Activated T-cell treated with anti-CD3 and anti-CD28 coated beads for 24 hours (primary cell): ENCODE measurements at places on chromosomes 12 and 14.

- no peak for DNase-seq
Observed at GRCh38 chr14:104286496-104286895, 148.1 kb downstream of the KIF26A start.

DNA sequence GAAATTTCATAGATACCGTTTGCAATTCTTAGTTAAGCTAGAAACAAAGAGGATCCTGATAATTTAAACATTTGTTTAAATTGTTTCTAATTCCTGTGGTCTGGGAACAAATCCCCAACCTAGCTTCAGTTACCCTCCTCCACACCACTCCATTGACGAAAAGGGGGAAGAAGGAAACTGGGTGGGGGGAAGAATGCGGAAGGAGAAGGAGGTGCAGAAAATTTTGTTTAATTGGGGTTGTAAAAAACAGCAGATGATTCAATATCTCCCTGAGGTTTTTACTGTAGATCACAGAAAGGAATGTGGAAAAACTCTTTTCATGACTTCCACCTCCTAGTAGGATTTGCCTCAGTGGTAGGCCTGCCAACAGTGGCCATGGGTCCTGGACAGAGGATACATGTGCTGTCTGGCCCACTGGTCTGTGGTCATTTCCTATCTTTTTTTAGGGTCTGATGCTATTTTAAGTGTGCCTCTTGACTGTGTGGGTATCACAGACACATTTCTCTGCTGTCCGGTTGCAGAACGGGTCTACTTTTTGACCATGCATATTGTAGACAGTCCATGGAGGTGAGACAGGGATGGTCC, 122.9 kb upstream of the PCED1B start:
- DNase-seq = no peak

DNA sequence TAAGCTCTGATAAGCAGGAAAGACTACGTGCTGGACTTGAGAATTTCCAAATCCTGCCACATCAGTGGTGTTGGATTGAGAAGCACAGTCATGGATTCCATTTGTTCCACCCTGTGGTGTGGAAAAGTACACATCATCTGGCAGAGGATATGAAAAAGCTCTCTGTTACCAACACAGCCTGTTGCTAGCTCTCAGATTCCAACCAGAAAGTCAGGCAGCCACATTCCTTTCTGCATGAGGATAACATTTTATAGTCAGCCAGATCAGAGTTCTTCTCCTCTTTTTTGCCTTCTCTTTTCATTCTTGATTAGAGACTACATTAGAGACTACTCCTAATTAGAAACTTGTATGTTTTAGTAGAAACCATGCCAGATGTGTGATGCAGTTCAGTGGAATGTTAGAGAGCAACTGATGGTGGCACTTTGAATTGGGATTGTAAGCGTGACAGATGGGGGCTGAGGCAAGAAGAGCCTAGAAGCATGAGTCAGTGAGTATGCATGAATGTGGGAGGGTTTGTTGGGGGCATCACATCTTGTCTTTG, 61.2 kb upstream of the STXBP6 start:
- DNase-seq = no peak

DNA sequence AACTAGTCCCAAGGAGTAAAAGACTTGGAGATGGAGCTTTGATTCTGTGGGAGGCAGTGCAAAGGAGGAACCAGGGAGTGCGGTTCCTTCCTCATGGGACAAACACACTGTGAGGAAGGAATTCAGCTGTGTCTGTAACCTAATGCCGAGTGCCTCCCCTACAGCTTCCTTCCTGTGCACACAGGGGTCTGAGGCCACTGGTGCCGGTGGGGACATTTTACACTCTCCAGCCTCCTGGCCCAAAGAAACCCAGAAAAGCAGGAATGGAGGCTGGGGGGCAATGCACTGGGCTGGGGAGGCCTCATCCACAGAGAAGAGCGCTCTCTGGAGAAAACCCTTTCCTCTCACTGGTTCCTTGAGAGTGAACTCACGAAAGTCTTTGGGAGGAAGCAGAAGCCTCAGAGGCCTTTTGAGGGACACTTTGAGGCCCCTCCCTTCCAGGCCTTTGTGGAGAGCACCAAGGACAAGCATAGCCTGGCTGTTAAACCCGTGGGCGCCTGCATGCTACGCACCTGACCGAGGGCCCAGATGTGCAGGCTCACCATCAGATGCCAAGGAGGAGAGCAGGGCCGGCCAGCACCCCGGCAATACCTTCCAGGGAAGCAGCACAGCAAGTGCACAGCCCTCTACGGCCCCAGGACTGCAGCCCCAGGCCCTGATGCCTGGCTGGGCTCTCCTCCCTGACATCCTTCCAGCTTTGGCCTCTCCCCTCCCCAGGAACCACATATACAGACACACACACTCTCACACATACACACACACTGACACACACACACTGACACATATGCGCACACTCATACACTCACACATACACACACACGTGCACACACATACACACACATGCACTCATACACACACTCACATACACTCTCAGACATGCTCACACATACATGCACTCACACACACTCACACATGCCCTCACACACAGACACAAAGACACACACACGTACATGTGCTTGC, 52.0 kb downstream of the NFKBIA start:
- no peak for DNase-seq

- peak; percentile 41 for DNase-seq
Observed at GRCh38 chr12:6532927-6533652, 1.2 kb upstream of the GAPDH start.

DNA sequence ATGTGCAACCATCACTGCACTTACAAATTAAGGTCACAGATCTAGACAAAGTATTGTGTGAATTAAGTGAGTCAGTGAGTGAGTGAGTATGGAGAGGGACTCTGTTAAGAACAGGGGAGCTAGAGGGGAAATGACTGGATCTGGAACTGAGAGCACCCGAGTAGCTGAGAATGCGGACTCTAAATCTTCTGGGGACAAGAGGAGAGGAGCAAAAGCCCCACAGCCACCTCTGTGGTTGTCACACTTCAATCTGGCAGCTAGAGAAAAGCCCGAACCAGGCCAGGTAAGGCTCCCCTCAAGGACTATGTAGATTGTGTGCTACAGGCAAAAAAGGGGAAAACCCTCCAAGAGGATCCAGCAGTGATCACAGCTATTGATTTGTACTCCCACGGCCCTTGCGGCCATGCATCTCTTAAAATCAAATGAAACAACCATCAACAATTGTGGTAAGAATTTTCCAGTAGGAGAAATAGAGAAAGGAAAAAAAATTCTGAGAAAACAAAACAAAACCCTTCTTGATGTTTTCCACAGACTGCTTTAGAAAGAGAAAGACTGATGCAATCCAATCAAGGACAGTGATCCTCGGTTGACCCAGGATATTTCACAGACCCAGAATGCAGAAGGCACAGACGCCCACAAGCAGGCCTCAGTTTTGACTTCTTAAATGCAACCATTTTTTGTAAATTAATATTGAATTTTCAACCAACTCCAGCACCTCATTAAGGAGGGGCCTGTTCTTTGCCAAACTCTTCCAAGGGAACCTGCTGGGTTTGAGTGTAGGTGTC, 109.6 kb downstream of the SLC38A6 start:
- no peak for DNase-seq

GRCh38 chr12:123531091-123531490, 2.4 kb downstream of the RILPL1 start:
- DNase-seq = no peak
